ENCODE measurements at places on chromosomes 11 and 22.

DNA sequence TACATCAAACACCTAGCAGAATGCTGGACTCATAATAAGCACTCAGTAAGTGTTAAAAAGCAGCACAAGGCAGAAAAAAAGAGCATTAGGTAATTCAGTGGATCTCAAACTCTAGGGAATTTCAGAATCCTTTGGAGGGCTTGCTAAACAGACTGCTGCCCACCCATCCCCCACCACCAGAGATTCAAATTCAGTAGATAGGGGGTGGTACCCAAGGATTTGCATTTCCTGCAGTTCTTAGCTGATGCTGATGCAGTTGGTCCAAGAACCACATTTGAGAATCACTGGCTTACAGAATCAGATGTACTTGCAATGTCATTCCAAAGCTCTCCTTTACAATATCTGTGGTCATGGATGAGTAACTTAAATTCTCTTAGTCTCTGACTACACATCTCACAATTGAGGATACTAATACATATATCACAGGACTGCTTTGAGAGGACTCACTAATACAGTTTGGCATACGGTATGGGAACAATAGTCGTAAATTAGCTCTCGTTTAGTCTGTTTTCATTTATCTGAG is 664.5 kb downstream of the KCNA4 start:
- DNase-seq: no peak

GRCh38 chr11:72586321-72587090 is 87.7 kb downstream of the PDE2A start:
- DNase-seq: no peak

DNA sequence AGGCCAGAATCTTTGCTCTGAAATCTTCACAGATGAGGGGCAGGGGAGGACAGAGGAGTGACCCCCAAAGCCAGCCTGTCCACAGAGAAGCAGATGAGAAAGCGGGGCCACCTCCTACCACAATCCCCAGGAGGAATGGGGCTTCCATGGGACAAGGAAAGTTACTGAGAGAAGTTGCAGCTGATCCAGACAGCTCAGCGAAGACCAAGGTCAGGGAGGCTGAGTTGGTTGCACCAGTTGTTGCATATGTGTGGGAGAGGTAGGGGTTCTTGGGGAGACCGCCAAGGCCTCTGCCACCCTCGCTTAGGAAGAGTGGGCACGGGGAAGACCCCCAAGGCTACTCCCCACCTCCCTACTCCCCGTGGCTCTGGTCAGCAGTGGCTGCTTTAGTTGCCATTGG is 81.6 kb upstream of the EIF3D start:
- DNase-seq: no peak

GRCh38 chr11:115220423-115220822 is 283.8 kb downstream of the CADM1 start:
- no peak for DNase-seq

- DNase-seq: no peak
Observed at GRCh38 chr11:1129143-1129610, 28.6 kb upstream of the MUC5AC start.

GRCh38 chr22:24706054-24706453 is 68.5 kb downstream of the PIWIL3 start:
- no peak for DNase-seq

DNA sequence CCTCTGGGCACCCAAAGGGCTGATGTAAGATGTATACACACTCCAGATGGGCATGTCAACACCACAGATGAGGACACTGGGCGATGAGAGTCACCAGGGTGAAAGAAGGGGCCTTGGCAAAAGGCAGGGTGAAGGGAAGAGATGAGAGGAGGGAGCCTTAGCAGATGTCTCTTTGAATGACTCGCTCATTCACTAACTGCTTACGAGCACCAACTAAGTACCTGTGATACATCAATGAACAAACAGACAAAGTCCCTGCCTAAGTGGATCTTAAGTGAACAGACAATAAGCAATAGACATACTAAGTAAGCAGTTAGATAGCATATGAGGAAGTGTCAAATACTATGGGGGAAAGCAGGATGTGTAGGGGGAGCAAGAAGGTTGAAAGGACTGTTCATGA is 7.5 kb downstream of the ME3 start:
- no peak for DNase-seq

GRCh38 chr22:29994027-29994715 is 86.1 kb upstream of the HORMAD2 start:
- DNase-seq: no peak

GRCh38 chr11:117908959-117909610 is 20.1 kb downstream of the TMPRSS13 start:
- DNase-seq: no peak

GRCh38 chr11:24739637-24740036 is 242.8 kb downstream of the LUZP2 start:
- DNase-seq: no peak

DNA sequence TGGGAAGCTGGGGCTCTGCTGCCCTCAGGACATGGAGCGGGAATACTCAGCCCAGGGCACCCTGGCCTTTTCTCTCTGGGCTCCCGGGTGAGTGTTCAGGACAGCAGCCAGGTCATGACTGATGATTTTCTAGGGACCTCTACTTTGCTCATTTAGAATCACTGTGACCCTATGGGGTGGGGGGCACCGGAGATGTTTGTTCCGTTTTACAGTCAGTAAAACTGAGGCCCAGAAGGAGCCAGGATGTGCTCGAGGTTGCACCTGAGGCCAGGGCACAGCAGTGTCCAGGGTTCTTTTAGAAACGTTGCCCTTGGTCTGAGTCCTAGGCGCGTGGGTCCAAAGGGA is 48.1 kb downstream of the SMIM38 start:
- no peak for DNase-seq

- no peak for DNase-seq
Observed at GRCh38 chr11:95792700-95793099, 2.4 kb downstream of the CEP57 start.

DNA sequence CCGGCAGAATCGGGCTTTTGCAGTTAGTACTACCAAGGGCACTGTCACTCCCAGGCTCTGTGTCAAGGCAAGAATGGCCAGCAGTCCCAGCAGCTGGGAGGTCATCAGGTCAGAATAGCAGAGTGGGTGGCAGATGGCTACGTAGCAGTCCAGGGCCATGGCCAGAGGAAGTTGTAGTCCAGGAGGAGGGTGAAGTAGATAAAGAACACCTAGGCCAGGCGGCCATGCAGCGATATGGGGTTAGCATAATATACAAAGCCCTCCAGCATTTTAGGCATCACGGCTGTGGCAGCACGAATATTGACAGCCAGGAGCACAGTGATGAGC is 52.1 kb downstream of the RRM1 start:
- no peak for DNase-seq

GRCh38 chr11:87097582-87097981 is 59.8 kb downstream of the TMEM135 start:
- DNase-seq: no peak

DNA sequence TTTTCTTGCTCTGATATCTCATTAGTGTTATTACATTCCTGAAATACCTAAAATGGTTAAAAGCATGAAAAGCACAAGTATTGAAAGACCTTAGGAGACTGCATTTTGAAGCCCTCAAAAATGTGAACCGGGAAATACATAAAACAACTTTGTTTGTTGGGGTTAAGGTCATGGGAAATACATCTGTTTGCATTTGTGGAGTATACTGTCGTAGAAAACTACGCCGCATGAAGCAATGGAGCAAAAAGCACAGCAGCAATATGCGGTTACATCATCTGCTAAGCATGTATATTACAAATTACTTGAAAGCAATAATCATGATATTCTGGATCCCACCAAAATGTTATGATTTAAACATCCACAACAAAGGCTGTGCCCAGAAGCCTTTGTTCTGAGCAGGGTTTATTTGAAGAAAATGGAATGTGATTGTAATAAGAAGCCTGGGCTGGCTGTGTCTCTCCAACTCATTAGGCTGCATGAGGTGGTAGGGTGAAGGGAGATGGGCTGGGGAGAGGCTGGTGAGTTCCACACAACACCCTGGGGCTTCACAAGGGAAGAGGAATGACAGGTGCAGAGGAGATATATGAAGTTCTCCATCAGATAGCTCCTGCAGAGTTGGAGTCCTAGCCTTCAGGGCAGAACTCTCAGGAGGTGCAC is 64.7 kb upstream of the LIN7C start:
- DNase-seq: peak; percentile 55

- DNase-seq: no peak
Observed at GRCh38 chr11:8834379-8834778, 76.6 kb upstream of the AKIP1 start.

GRCh38 chr11:69301455-69302401 is 7.8 kb downstream of the MYEOV start:
- DNase-seq: peak; percentile 100

- DNase-seq: no peak
Observed at GRCh38 chr11:87726506-87726905, 448.7 kb downstream of the RAB38 start.

GRCh38 chr22:29244785-29245625 is 22.8 kb downstream of the RHBDD3 start:
- DNase-seq: no peak

- DNase-seq: no peak
Observed at GRCh38 chr22:37012956-37013355, 6.3 kb downstream of the TST start.

DNA sequence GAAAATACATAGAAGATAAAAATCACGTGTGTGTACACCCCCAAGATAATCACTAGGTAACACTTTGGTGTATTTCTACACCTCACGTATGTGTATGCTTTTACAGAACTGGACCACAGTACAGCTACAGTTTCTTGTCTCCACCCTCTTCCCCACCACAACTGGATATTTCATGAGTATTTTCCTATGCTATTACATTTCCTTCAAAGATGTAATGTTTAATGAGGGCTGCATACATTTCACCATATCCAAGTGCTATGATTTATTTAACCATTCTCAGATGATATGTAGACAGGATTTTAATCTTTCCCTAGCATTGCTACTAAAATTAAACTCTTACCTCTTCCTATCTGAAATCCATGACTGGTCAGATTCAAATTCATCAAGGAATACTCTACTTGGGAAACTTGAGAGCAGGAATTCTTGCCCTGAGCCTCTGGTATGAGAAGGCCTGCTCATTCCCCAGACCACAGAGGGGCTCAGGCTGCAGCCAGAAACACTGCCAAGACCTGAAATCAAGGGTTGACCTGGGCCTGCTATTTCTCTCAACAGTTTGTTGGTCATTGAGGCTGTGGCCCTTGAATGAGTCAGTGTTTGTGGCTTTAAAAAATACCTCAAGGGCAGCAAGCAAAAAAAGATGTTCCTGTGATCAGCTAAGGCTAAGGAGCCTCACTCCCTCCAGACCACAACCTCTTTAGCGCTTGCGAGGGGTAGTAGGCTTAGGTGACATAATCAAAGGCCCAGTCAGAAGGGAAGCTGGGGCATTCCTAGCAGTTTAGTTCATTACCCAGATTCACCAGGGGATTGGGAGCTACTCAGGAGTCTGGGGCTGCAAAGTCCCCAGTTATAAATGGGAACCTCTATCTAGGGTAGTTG is 55.5 kb downstream of the ABTB2 start:
- DNase-seq: peak; percentile 78

- peak; percentile 30 for DNase-seq
Observed at GRCh38 chr11:45303316-45303715, 17.2 kb upstream of the SYT13 start.

DNA sequence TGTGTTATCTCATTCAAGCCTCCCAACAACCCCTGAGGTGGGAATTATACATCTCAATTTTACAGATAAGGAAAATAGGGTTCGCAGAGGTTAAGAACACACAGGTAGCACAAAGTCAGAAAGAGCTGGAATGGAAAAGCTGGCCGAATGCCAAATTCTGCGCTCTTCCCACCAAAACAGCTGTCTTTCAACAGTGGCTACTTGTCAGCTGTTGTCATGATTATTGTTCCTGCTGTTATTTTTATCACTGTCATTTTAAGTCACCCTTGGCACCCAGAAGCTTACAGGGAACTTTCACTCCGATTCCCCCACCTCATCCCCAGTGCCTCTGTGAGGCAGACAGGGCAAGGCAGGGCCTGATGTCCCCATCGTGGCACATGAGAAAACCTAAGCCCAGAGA is 74.5 kb upstream of the CSNK2A3 start:
- no peak for DNase-seq

DNA sequence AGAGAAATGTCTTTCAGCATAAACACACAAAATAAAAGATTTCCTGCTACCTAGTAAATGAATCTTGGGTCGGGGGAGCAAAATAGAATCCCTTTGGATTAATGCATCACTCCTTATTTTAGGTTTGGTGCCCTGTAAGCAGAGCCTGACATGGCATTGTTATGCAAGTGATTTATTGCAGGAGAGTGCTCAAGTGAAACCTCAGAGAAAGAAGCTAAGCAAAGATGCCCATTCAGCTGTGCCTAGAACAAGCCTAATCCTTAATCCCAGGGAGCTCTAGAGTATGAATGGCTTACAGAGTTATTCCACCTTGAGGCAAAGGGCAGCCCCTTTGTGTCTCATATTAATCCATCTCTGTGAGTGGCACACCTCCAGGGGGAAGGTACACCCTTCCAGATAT is 21.1 kb downstream of the C11orf87 start:
- DNase-seq: no peak

DNA sequence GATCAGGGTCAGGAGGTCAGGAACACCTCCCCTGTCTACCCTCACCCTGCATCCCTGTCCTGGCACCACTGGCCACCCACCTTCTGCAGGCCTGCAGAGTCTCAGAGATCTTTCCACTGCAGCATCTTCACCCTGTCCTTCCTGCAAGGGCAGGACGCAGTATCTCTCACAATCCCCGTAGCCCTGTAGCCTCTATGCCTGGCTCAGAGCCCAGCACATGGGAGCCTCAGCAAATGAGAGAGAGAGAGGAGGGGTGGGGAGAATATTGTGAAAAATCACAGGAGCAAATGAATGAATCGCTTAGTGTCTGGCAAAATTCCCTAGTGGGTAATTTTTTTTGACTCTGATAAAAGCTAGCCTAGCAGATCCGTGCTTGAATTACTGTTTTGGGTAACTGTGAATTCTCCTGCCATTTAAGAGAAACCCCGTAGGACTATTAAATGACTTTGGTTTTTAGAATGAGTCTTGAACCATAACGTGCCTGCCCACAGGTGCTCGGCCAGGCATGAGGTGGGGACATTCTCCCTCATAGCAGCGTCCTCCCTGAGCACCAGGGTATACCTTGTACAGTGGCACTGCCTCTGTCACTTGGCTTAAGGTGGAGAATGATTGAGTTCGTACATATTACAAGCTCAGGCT is 91.5 kb downstream of the MORC2 start:
- no peak for DNase-seq

DNA sequence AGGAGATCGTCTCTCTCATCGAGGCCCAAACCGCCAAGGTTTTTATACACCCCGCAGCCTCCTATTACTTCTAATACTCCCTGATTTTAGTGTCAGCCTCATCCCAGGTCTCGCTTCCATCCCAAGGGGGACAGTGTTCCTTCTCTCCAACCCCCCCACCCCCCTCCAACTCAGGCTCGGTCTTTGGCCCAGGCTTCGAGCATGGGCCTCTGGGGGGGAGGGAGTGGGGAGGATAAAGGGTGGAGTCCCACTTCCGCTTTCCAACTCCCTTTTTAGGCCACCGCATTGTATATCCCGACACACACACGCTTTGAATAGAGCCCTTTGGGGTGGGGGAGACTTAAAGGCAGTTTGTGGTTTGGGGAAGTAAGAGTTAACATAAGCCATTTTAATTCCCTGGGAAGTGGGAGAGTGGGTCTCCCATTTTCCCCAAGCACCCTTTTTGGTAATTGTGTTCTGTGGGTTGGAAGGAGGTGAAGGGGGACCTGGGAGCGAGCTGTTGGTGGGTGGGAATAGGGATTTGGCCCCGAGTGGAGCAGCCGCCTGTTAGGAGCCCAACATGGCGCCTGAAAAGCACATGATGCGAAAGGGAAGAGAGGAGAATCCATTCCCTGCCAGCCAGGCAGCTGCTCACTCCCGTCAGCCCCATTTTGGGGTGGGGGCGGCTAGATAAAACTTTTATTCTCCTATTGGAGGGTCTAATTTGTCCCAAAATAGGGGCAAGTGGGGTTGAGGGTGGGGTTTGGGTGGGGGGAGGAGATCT is 844 bp downstream of the PCF11 start:
- DNase-seq: peak; percentile 45

All from SJSA1 (cell line).